ENCODE measurements at places on chromosomes 6 and 20.

- no peak for DNase-seq
Observed at GRCh38 chr20:41009946-41010345, 18.7 kb upstream of the TOP1 start.

DNA sequence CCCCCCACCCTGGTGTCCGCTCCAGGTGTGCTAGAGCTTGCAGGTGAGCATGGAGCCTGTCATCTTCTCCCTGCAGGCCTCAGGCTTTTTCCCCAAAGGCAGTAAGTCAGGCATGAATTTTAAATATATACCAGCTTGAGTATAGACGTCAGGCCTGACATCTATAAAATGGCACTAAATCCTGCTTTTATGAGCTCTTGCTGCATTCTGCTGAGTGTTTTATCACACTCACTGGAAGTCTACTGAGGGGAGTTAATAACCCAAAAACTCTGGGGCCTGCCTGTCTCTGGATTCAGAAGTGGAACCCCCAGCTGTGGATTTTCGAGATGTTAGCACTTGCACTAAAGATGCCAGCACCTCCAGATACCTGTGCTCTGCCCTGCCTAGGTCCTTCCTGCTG is 133.4 kb upstream of the TOP1 start:
- DNase-seq: no peak

- DNase-seq: no peak
Observed at GRCh38 chr6:23154159-23154558, 584.8 kb downstream of the HDGFL1 start.

- DNase-seq: no peak
Observed at GRCh38 chr6:166572370-166573261, 13.9 kb downstream of the RAMACL start.

DNA sequence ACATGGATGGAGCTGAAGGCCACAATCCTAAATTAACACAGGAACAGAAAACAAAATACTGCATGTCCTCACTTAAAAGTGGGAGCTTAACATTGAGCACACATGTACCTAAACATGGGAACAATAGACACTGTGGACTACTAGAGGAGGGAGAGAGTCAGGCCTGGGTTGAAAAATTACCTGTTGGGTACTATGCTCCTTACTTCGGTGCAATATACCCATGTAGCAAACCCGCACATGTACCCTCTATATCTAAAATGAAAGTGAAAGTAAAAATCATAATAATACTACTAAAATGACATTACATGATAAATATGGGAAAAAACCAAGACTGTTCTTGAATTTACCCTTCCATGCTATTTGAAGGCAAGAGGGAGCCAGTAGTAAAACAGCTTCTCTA is 1273.8 kb upstream of the ADGRB3 start:
- DNase-seq: no peak

DNA sequence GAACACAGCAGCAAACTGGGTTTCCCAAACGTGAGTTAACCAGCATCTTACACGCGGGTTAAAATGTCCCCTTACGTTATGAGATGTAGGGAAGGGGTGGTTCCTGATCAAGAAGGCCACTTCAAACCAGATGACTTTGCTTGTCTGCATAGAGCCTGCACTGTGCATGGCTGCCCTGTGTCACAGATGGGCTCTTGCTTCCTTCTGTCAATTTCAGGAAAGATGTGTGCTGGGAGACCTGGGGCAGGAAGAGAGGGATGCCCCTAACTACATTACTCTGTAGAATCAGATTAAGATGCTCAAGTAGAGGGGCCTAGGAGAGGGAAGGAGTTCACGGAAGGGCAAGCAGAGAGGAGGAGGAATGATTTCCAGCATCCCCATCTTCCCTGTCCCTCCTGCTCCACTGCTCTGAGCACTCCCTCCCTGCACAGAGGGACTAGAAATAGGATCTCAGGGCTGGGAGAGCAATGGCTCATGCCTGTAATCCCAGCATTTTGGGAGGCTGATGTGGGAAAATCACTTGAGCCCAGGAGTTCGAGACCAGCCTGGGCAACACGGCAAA is 63.5 kb upstream of the ZMYND8 start:
- DNase-seq: no peak

GRCh38 chr6:34585512-34586061 is 29.5 kb upstream of the SPDEF start:
- DNase-seq: no peak

DNA sequence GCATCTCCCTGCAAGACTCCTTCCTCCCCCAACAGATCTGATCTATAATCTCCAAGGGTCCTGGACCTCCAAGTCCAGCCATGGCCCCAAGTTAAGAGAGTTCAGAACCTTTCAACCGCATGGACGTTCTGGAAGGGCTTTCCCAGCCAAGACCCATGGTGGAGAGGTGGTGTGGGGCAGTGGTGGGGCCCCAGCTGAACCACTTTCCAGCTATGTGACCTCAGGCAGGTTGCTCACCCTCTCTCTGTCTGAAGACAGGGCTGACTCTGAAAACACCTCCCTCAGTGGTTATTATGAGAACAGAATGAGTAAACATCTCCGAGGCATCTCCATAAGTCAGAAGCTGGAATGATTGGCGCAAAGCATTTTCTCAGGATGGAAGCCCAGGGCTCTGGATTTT is 887 bp downstream of the CLPS start:
- no peak for DNase-seq

GRCh38 chr20:22924949-22925612 is 110.0 kb upstream of the SSTR4 start:
- no peak for DNase-seq

DNA sequence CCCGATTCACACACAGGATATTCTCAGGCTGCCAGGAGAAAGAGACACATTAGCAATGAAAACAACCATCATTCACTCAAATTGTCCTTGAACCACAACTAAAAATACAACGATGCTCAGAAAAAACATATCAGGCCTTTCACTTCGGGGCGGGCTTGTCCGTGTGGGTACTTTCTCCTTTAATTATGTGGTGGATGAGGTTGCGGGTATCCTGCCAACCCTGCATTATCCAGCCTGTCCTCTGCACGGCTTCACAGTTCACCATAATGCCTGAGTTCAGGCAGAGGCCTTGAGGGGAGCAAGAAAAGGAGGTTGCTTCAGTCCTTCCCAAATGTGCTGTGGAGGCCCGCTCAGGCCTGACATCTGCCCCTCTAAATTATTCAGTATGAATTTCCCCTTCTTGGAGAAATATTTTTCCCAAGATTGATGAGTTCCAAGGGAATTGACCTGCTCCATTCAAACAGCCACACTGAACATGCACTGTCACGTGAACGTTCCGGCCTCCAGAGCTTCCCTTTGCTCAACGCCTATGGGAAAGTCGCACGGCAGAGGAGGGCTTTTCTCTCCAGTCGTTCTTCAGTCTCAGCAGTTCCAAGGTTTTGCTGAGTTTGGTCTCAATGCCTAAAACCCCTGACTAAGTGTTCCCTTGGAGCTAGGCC is 70.3 kb downstream of the MYLK4 start:
- DNase-seq: no peak

DNA sequence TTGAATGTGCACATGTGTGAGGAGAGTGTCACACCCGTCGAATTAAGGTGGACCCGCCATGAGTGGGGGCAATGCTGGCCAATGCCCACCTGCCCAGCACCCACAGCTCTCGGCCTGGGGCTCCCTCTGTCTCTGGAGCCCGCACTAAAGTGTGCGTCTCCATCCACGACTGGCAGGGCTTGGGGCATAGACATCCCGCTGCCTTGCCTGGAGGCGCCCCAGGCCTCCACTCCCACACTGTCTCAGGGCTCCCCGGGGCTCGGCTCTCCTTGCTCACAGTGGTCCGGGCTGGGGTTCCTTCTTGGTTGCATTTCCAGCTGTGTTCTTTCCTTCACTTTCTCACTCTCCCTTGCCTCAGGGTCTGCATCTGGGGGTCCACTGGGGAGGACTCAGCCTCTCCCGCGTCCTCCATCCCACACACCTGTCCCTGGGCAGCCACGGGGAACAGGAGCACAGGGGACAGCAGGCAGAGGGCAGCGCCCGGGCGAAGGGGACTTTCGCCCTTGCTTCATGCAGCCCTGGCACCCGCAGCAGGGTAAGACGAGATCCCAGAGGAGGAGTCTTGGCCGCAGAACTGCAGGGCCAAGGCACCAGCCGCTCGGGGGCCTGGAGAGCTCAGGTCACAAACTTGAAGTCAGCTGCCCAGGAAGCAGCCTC is 20.1 kb upstream of the MRGBP start:
- no peak for DNase-seq

GRCh38 chr20:24488800-24489175 is 19.4 kb downstream of the SYNDIG1 start:
- no peak for DNase-seq

- no peak for DNase-seq
Observed at GRCh38 chr20:48801197-48801596, 26.6 kb downstream of the PREX1 start.

DNA sequence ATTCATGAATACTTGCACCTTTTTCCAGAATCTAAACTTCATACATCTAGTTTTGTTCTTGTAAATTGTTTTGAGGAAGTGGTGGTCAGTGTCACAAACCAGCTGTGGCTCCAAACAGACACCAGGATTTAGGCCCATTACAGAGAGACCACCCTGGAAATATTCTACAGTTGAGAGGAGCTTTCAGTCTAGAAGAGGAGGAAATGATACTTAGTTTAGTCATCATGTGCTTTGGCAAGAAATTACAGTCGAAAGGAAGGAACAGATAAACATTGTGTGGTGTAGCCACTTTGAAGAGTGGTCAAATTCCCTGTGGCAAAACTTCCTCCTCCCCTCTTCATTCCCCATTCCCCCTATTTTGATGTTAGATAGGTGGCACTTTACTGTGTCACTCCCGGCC is 15.7 kb downstream of the DCBLD1 start:
- no peak for DNase-seq

GRCh38 chr6:116450185-116450710 is 10.9 kb upstream of the CALHM6 start:
- no peak for DNase-seq

DNA sequence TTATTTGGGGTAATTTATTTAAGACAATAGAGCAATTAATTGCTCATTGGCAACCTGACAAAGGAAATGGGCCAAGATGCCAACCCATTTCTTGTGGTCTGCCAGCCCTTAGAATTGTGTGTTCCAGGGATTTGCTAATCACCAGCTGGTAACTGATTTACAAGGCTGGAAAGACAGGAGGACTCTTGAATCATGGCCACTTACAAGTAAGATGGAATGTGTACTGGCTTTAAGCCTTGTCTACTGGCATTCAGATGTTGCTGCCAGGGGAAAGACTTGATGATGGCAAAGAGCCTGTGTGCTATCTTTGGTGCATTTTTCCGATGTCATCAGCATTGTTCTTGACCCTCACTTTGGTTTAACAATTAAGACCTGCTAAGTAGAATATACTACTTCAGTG is 91.0 kb downstream of the BCKDHB start:
- DNase-seq: no peak

DNA sequence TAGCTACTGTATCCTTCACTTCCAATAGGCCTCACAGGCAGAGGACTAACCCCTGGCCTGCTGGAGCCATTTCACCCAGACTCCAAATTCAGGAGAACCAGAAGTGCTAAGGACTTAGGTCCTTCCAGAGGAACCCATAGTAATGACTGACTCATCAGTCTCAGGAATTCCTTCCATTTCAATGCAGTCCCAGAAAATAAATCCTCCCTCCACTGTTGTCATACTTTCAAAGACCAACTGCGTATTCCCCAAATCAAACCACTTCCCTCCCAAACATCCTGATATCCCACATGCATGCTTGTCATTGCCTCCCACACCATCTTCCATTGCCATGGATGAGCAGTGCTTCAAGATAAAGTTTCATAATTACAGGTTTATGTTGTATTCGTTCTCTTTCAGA is 31.8 kb upstream of the NT5E start:
- DNase-seq: no peak

- no peak for DNase-seq
Observed at GRCh38 chr6:28658475-28659249, 133.0 kb downstream of the GPX5 start.

DNA sequence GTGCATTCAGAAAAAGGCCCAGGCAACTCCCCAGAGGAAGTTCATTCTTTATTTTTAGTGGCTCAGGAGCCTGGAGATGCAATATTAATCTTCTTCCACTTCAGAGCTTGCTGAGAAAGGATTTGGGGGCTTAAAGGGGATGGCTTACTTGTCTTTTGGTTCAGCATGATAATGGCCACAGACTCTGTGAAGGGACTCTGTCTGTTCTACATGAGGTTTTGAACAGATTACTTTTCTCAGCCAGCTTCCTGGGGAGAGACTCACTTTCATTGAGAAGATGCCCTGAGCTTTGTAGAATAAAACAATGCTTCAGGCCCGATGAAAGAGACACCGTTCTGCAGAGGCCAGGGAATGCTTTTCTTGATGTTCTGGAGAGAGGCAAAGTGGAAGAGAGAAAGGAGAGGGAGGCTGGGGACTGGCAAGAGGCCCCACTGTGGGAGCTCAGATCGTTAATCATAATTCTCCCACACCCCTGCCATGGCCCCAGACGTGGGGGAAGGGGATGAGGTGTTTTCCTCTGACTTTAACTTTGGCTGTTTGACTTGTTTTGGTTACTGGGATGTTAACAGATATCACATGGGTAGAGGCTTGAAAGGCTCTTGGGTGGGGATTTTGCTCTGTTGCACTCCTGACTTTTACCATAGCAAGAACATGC is 19.1 kb downstream of the SCP2D1 start:
- DNase-seq: no peak

DNA sequence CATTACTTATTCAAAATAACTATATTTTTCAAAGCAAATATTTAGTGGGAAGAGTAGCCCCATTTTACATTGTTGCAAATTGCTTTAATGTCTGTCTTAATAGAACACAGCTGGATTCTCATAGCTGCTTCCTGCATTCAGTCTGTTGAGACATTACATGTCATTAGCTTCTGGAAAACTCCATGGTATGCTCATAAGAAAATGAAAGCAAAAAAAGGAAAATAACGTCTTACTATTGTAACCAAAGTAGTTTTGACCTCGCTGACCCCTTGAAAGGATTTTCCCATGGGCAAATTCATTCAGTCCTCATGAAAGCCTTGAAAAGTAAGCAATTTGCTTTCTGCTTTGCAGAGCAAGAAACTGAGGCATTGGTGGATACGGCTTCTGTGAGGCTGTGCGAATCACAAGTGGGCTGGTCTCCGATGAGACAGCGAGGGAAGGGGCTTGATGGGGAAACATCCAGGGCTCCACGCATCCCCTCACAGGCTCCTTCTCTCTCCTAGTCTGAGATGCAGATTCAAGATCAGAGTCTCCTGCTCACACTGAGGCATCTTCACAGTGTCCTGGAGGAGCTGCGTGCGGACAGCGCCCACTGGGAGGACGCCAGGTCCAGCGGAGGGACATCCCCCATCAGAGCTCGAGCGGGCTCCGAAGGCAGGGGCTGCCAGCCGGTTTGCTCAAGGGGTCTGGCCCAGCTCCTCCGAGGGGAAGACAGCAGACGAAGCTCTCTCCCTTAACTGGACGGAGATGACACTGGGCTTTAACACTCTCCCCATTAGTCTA is 3.3 kb downstream of the C20orf202 start:
- no peak for DNase-seq

DNA sequence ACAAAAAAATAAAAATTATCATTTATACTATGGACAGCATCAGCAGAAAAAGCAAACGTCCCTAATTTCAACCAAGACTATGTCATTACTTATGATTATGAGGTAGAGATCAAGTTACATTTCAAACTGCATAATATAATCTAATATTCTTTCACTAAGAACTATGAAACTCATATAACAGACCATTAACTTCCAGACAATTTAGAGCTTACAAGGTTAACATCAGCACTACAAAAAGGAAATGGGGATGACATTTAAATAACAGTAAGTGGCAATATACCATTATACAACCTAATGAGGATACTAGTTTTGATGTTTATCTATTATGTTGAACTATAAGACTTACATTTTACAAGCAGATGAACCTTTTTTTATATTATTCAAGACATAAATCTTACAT is 261.0 kb upstream of the THEMIS start:
- no peak for DNase-seq

Measured in activated CD4-positive, alpha-beta T cell treated with anti-CD3 and anti-CD28 coated beads for 24 hours (primary cell).